ENCODE measurements at places on chromosomes 4 and X. TPM values are rescaled to one million over a fixed set of nuclear protein-coding genes. Genes with fewer than 3 reads are reported as not detected.

Gene DKK2
- total RNA-seq, result not detected

Gene CENPI
- total RNA-seq, result 2.2 TPM

Gene HGFAC
- not detected for total RNA-seq

Gene PNMA6A
- 2.0 TPM for total RNA-seq

Gene RBM47
- 2.6 TPM for total RNA-seq

Gene ANKRD50
- 22.8 TPM for total RNA-seq

Gene ASB11
- total RNA-seq, result not detected

Gene GRK4
- 1.4 TPM for total RNA-seq

Gene KLF8
- total RNA-seq, result 0.12 TPM

Gene TEX13C
- not detected for total RNA-seq

Gene UGT2B28
- total RNA-seq, result not detected

Gene GLRA3
- total RNA-seq, result not detected

Gene CAPN6
- not detected for total RNA-seq

Gene KIAA1210
- total RNA-seq, result not detected

Gene SMR3A
- total RNA-seq, result not detected

Gene DNAAF6
- total RNA-seq, result not detected

Gene XAGE2
- not detected for total RNA-seq

Gene IL2
- total RNA-seq, result not detected

Gene UGT8
- total RNA-seq, result not detected

Gene SSX3
- not detected for total RNA-seq

Gene ARX
- not detected for total RNA-seq

Gene MGARP
- 16.0 TPM for total RNA-seq

Gene ADH1A
- not detected for total RNA-seq

Gene WDR44
- 8.2 TPM for total RNA-seq

Gene MAOA
- total RNA-seq, result 105 TPM

Gene GYPA
- not detected for total RNA-seq

Gene HTN1
- total RNA-seq, result not detected

Gene VCX
- not detected for total RNA-seq

Measured in pericardium fibroblast (primary cell).